ENCODE measurements at places on chromosomes 16 and 17. TPM values are rescaled to one million over a fixed set of nuclear protein-coding genes. Genes with fewer than 3 reads are reported as not detected.

DNA sequence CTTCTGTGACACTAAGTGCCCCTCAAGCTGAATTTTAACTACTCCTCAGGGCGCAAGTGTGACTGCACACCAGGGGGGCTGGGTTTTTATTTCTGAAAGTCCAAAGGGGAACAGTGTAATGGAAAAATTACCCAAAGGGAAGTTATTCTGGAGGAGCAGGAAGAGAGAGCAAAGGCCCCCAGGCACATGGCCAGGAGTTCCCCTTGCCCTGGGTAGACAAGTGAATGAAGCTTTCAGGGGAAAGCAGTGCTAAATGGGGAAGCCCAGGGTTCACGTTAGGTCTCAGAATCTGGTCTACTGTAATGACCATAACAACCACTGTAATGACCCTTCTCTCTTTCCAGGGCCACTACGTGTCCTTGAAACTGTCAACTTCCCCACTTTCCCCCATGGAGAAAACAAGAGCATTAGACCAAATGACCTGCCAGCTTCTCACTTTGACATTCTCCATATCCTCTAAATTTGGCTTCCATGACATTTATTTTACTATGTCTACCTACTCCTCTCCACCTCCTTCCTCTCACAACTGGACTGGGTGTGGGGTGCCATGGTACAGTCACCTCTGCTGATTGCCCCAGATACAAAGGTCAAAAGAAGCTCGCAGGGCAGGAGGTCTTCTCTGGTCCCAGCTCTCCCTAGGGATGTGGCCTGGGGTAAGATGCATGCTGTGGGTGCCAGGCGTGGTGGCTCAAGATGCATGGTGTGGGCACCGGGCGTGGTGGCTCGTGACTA, 34.1 kb upstream of the MMP2 start:
- no peak for DNase-seq

DNA sequence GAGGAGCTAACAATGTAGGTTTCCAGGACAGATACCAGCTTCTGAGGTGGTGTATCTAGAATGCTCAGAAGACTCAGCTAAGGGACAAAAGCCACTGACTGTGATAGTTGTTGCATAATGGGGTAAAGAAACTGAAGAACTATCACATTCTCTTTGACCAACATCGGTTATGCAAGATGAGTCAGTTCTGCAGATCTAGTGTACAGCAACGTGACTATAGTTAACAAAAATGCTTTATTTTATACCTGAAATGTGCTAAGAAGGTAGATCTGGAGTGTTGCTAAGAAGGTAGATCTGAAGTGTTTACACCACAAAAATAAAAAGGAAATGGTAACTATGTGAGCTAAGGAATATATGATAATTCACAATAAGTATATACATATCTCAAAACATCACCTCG, 2.5 kb downstream of the KRTAP9-6 start:
- no peak for DNase-seq

DYNLL2 gene
- 8.8 TPM for total RNA-seq

PLA2G15 gene
- 11.9 TPM for total RNA-seq
